ENCODE measurements at places on chromosomes 3 and 15.

DNA sequence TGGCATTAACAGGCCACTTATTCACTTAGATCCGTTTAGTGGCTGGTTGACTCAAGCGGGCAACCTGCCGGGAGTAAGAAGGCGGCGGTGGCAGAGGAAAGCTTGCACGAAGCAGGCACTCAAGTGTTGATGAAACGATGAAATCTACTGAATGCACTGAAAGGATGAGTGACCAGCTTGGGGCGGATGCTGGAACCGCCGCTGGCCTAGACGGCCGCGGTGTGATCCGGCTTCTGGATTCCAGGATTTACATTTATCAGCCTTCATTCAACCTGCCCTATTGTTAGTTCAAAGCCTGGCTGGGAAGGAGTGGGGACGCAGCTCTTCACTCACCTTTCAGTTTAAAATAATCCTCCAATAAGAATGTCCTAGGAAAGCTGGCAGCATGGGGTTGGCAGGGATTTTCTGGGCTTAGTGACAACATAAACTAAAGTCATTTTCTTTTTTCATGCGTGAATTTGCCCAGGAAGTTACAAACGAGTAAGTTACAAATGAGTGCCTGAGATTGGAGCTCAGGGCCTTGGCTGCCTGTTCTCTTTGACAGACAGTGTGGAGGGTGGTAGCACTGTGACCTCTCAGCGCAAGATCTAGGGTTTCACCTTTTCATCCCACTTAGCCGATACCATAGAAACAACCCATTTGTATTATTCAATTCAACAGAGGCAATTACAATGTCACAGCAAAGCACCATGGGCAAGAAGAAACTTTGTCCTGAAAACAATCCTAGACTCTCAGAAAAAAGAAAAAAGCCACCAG lies 1.1 kb upstream of the PLCH1 start:
- DNase-seq, result no peak

- no peak for DNase-seq
Observed at GRCh38 chr3:76942101-76942500, 97.8 kb upstream of the ROBO2 start.

DNA sequence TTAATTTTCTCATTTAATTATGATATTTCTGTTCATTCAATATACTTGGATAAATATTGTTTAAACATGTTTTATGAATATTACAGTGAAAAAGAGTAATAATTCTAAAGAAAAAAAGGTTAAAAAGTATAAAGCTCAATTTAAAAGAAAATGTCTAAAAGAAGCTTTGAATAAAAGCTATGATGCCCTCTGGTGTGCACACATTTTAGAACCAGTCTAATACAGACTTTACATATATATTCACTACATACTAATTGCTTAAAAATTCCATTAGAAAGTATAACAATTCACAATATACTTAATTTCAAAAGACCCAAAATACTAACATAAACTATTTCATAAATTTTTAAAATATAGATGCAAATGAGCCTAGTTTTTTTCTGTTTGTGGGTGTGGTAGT lies 909.1 kb upstream of the ROBO1 start:
- DNase-seq, result no peak

DNA sequence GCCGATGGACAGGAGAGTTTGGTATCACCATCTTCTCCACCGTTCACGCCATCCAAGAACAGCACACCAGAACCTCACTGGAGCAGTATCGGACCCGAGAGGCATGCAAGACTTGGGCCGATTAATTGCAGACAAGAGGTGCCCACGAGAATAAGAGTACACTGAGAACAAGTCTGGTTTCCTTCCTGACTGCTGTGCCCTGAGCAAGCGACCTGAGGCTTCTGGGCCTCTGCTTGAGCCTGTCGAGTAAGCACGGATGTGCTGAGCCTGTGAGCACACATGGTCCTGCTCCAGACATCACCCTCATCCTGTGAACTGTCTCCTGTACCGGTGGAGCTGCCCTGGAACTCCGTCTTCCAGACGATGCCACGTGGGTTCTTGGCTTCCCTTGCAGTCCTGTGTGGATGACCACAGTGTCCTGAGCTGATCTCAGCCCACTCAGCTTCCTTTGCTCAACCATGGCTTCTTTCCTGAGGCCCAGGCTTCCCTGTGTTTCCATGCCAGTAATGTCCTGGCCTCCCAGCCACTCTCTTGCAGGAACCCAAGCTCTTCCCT lies 34.3 kb upstream of the SNRPA1 start:
- DNase-seq, result no peak

- DNase-seq, result no peak
Observed at GRCh38 chr3:169575381-169575780, 88.1 kb downstream of the MECOM start.

DNA sequence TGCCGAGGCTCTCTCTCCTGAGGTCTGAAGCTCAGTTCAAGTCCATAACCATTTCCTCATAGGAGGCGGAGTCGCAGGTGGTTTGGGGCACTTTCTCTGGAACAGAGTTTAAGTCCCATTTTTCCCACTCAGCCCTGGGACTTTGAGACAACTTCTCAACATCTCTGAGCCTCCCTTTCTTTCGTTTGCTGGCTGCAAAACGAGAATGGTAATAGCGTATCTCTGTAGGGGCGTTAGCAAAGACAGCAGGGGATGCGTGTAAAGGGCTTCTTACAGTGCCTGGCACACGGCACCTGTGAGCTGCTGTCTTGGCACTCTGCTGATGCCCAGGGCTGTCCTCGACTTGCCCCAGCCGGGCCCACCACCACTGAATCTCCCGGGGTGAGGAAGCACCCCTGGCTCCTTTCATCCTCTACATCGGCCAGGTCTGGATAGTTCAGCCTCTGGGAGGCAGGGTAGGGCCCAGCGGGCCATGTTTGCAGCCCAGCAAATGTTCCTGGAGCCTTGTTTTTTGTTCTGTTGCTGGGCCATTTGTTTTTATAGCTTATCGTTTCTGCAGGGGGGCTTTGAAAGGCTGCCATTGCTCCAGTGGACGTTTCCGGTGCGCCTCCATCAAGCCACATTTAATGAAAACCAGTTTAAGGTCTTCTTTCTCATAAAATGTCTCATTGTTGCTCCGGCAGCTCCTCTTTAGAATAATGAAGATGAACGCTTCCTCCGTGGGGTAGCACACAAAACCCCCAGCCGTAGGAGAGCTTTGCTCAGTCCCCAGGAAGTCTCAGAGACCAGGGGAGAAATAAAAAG lies 60.0 kb upstream of the WNT5A start:
- no peak for DNase-seq

DNA sequence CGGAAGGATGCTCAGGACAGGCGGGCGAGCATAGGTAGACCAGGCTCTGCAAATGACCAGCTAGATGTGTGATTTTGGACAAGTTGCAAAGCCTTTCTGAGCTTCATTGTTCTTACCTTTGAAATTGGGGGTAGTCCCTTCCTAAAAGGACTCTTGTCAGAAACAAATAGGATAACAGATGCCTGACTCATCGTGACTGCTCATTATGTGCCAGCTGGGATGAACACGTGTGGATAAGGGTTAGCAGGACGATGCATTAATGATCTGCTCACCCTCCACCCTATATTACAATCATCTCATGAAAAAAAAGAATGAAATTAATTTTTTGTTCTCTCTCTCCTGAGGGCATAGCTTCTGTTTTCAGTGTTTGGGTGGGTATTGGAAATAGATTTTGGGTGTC lies 223.4 kb downstream of the NR2F2 start:
- no peak for DNase-seq

DNA sequence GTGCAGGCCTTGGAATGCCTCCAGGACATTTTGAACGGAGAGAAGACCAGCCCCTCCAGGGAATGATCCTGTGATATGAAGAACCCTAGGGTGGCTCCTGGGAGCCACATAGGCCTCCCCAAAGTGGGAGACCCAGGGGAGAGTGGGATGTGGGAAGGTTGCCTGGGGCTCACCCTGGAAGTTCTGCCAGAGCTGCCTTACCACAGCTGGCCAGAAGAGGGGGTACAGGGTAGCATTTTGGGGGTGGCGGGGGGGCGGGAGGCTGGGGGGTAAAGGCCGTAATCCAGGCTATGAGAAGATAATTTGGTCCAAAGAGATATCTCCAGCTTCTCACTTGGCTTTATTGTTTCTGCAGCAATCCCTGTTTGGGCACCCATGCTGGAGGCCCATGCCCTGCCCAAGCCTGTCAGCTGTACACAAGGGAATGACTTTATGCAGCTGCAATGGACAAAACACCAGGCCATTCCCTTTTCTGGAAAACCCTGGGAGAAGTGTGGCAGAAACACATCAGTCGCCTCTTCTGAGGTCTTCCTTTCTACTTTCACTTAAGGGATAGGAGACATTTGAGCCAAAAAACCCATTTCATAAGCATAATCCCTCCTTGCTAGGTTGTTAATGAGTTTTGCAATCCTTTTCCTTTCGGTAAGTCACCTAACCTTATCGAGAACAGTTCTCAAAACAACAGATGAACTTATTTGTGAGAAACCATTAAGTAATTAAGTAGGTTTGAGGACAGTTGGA lies 11.0 kb upstream of the MUSTN1 start:
- no peak for DNase-seq

DNA sequence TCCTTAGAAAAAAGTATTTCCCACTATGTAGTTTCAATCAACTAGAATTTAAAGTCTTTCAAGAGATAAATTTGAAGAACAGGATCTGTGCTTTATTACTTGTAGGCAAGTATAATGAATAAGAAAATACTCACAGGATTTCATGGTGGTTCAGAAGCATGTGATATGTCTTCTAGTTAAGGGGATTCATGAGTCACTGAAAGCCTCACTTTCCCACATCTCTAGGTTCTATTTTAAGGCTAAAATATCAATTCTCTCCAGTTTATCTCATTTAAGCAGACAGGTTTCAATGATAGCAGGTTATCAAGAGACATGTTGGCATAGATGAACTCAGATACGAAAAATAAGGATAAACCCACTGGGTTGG lies 437.8 kb upstream of the BCHE start:
- DNase-seq, result no peak

GRCh38 chr3:11826628-11827265 lies 19.9 kb downstream of the TAMM41 start:
- no peak for DNase-seq

DNA sequence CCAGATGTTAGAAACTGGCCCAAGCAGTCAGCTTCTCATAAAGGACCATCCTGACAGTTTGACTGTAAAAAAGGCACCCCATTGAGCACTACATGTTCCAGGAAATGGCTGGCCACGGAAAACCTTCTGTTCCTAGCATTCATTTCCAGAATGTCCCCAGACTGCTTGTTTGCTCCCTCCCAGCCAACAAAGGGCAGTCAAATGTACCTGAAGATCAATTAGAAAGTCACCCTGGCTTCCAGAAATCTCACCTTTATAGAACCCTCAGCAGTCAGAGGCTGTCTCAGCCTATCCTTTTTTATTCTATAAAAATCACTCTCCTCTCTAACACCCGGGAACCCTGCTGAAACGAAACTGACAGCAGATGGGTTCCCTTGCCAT lies 784 bp upstream of the SAMMSON start:
- no peak for DNase-seq

DNA sequence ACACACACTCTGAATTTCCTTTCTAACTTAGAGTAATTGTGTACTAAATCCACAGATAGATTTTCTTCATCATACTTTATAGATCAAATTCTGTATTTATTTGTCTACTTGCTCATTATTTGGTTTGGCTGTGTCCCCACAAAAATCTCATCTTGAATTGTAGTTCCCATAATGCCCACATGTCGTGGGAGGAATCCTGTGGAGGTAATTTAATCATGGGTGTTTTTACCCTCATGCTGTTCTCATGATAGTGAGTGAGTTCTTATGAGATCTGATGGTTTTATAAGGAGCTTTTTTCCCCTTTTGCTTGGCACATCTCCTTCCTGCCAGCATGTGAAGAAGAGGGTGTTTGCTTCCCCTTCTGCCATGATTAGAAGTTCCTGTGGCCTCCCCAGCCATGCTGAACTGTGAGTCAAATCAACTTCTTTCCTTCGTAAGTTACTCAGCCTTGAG lies 198.3 kb upstream of the TGFBR2 start:
- DNase-seq, result no peak

DNA sequence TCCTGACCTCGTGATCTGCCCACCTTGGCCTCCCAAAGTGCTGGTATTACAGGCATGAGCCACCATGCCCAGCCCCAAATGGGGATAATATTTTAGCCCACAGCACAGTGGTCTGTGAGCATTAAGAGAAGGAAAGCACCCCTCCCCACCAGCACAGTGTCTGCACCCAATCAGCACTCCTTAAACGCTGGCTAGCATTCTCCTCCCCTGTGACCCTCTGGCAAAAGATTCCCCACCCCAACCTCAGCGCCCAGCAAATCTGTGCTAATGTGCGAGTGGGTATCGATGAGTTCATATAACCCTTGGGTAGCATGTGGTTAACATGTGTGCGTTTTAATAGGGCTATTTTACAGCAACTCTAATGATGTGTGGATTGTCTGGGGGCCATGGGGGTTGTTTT lies 18.3 kb upstream of the EPHB3 start:
- no peak for DNase-seq

DNA sequence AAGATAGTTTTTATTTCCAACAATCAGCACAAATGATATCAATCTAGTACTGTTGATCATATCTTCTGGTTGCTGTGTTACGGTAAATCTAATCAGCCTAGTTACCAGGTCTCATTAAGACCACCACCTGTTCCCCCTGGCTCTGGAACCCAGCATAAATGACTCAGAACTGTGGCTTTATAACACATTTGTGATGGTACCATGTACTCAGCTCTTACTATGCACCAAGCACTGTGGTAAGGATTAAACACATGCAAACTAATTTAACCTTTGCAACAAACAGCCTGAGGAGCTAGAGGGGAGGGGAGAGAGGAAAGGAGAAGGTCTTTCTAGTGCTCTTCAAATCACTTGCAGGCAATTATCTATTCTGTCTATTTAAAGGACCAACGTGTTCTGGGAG lies 173.9 kb upstream of the LMCD1 start:
- no peak for DNase-seq

DNA sequence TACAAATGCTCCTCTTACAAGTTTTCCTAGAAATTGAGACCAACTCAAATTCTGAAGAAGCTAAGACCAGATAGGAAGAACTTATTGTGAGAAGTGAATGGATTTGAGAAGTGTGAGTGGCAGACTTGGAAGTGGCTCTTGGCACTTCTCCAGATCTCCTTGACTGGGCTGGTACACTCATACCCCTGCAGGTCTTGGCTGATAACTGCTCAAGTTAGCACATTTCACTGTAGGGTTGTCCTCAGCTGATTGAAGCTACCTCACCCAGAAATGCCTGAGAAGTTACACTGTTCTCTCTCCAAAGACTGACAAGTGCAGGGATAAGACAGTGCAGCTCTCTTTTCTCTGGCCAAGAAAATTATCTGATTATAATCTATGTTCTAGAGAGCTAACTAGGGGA lies 16.5 kb upstream of the CLDN1 start:
- no peak for DNase-seq

- DNase-seq, result no peak
Observed at GRCh38 chr3:149977386-149977785, 6.7 kb upstream of the PFN2 start.

DNA sequence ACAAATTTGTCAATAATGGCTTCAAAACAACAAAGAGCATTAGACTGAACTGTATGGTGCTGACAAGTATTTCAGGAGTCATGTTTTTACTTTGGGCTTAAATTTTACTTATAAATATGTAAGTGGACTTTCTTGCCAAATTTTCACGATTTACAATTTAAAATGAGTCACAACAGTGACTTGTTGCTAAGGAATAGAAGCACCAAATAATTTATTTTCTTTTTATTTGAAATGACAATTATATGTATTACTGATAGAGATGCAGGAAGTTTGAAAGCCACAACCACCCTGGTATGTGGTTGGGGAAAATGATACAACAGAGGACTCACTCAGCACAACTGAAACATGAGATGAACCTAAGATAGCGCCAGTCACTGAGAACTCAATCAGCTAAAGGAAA lies 90.3 kb downstream of the FMN1 start:
- peak; percentile 60 for DNase-seq

GRCh38 chr15:89459271-89460038 lies 36.9 kb downstream of the RHCG start:
- DNase-seq, result no peak
